Ascending aorta (tissue), 2 donors: ENCODE measurements at places on chromosomes 7 and 10. TPM values are rescaled to one million over a fixed set of nuclear protein-coding genes. Genes with fewer than 3 reads are reported as not detected.

DNA sequence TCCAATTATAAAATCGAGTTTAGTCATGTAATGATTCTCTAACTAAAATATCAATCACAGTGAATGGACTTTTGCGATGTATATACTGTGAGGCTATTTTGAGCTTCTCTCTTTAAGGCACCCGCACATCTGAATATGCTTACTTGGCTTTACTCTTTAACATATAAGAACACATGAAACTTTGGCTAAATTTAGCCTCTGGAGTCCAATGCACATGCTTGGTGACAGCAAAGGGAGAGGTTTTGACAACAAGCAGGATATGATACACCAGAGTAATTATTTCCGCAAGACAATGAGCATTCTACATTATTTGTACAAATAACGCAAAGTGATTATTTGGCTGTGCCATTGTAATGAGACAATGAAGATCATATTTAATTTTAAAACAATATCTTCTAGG is 72.4 kb downstream of the ARID5B start:
- no peak for DNase-seq

DNA sequence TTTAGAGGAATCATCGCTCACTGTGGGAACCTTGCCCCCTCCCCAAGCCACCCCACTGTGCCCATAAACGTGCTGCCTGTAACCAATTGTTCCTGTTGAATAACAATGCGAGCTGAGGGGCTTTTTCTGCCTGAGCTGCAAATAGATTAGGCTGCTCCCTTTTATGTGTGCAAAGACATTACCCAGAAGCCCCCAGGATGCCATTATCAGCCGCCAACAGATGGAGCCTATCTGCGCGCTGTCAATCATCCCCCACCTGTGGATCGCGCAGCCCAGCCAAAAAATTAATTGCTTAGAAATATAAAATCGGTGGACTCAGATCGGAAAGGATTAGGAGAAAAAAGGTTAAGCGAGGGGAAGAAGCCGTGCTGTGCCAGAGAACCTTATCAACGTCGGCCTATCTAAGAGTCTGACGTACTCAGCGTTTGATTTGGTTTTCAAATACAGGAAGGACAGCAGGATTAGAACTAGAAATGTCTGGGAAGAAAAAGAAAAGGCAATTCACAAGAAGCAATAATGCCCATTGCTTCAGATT is 167.3 kb upstream of the MYO3A start:
- no peak for DNase-seq

The GRM3 gene
- total RNA-seq, result not detected

DNA sequence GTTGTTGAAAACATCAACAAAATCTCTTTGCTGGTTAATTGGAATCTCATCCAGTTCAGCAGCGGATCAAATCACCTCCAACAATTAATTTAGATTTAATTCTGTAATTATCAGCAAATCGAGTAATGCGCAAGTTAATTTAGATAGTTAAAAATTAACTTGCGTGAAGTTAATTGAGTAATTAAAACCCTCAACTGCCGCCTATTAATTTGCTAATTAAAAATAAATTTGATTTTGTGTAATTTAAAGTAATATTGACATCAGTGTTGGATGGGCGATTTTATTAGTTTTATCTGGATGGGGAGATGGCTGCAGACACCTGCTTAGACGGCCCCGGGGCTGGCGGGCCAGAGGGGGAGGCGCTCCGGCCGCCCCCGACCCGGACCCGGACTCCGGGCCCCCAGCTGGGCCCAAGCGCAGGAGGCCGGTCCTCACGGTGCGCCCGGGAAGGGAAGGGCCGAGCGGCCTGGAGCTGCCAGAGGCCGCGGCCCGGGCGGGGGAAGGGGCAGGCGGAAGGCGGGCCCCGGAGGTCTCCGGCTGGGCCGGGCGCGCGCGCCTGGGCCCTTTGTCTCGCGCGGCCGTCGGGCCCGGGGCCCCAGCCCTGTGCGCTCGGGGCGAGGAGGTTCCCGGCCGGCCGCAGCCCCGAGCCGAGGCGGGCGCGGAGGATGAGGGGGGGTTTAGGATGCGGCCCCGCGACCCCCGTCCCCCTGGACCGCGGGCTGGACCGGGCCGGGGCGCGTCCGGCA is 3.3 kb upstream of the UNCX start:
- no peak for DNase-seq

The WDR86 gene
- 4.0 TPM for total RNA-seq
